ENCODE measurements at places on chromosomes 12 and 14.

DNA sequence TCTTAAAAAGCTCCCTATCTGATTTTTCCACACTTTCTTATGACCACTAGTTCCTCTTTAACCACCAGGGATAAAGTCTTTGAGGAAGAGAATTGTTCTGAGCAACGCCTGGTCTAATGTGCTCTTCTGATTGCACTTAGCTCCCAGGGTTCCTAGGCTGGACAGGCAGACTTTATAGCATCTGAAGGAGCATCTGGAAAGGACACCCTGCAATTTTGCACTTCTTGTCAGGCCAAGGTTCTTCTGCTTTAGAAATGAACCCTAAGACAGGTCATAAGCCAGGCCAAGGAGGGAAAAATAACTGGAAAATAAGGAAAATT, 126.3 kb downstream of the KTN1 start:
- no peak for DNase-seq

DNA sequence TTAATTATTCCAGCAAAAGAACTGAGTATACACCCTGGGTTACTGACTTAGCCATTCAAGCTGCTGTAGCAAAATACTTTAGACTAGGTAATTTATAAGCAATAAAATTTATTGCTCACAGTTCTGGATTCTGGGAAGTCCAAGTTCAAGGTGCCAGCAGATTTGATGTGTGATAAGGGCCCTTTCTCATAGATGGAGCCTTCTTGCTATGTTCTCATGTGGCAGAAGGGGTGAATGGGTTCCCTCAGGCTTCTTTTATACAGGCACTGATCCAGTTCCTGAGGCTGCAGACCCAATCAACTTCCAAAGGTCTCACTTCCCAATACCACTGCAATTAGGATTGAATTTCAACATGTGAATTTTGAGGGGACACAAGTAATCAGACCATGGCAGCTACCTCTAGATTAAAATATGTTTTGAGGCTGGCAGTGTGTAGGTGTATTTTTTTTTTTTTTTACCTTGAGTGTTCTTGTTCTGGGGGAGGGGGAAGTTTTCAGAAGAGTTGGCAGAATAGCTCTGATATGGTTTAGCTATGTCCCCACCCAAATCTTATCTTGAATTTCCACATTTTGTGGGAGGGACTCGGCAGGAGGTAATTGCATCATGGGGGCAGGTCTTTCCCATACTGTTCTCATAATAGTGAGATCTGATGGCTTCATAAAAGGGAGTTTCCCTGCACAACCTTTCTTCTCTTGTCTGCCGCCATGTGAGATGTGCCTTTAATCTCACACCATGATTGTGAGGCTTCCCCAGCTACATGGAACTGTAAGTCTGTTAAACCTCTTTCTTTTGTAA, 178.2 kb downstream of the RASSF9 start:
- DNase-seq: no peak

DNA sequence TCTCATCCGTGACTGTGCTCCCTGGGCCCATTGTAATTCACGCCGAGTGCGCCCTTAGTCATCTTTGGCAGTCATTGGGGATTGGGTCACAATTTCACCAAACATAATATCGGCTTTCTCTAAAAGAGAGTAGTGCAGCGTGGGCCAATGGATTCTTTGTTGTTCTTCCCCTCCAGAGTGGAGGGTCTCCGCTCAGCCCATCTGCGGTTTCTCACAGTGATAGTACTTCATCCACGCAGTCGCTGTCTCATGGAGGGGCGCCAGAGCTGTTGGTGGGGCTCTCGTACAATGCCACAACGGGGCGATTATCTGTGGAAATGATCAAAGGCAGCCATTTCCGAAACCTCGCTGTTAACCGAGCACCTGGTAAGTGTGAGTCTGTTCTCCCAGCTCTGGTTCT, 321.8 kb downstream of the SNAPC1 start:
- DNase-seq: no peak

DNA sequence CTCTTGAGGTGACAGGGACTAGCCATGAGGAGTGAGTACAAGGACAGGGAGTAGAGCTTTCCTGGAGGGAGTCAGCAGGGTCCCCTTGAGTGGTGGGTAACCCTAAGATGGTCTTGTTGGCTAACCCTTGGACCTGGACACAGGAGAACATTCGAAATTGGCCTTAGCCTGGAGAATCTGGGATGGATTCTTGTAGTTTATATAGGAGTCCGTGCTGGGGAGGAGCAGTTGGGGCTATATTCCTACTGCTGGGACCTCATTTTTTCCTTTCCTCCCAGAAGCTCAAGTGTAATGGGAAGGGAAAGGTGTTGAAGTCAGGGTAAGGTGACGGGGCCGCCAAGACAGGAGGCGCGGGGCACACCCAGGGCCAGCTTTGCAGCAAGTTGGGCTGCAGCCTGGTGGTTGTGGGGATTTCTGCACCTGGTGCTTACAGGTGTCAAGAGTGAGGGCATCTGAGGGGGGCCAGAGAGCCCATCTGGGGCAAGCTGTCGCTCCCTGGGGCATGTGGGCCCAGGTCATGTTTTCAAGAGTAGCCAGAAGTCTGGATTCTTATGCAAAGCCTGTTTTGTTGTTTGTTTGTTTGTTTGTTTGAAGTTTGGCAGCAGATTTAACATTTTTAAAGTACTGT, 5.1 kb downstream of the BCL7A start:
- no peak for DNase-seq

- DNase-seq: no peak
These were observed 60.3 kb downstream of the HSPB8 start for GRCh38 chr12:119239040-119239439.

GRCh38 chr14:93368996-93369712, 22.2 kb downstream of the COX8C start:
- DNase-seq: no peak

GRCh38 chr12:104263580-104264358, 39.8 kb upstream of the EID3 start:
- DNase-seq: peak; percentile 19

DNA sequence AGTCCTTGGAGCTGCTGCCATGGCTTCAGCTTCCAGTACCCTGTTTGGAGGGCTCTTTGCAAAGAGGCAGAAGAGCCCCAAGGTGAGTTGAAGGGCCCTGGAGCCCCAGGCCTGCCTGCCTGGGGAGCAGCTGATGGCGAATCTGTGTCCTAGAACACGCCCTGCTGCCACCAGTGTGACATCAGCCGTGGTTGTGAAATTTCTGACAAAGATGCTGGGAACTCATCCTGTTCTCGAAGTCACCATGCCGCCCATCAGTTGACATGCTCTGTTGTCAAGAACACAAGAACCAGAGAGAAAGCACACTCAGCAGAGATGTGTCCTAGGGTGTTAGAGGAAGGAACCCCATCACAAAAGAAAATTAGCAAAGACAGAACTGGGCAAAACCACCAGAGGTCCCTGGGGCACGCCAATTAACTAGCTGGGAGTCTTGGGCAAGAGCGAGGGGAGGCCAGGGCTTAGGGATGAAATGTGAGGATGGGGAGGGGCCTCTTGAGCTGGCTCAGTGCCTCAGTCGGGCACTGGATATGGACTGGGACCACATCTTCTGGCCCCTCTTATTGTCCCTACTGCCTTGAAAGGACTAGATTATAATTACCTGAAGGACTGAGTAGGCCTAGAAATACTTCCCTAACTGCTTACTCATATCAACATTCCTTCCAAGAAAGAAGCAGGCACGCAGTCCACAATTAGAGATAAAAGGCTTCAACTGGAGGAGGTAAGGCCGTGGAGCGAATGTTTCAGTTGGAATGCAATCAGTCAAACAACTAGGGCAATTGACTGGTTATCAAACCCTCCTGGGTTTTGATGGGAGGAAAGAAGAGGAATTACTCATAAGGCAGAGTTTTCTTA, 163.1 kb downstream of the CACNA1C start:
- no peak for DNase-seq

DNA sequence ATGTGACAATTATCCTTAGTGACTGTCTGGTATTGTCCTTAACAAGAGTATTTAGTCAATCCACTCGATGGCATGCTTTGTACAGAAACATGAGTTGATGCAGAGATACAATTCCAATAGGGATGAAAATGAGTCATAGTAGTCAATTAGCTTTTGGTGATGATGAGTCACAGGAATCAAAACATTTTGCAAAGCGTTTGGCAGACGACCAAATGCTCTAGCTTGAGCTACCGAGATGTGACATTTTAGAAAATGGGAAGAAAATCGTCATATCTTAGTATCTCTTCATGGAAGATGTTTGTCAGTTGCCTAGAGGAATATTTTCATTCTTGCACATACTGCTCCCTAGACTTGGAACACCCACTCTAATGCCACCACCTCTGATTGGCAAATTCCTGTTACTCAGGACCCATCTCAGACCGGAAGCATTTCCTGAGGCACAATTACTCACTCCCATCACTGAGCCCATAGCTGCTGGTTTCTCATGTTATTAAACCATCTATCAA, 95.0 kb downstream of the LMNTD1 start:
- peak; percentile 54 for DNase-seq

DNA sequence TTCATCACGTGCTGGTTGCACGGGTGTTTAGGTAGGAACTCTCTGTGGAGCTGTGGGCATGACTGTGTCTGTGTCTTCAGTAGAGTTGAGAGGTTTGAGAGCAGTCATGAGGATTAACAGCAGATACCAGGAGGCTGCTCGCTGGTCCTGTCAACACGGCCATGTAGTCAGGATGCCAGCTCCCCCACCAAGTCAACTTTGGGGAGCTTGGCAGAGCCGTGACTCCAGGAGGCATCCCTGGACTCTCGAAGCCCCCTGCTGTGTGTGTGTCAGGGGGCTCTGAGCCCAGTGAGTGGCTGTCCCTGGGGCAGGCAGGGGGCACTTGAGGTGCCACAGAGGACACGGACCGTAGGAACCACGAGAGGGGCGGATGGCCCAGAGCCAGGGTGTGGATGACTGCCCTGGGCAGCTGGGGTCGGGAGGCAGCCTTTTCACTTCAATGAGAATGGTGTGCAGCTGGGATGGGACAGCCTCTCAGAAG, 7.2 kb upstream of the GPR132 start:
- DNase-seq: no peak

DNA sequence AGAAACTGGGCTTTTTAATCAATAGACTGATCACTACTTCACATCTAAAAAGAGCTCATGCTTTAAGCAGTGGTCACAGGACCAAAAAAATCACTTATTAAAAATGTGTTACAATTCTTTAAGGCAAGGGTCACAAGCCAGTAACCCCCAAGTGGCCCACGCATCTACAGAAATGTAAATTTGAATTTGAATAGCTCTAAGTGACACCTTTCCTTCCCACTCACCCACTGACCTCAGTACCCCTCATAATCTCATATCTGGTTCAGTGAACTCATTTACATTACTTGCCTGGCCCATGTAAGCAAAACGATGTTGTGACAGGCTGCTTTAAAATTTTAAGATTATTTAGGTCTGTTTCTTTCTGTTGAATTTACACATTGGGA, 27.4 kb downstream of the NELL2 start:
- no peak for DNase-seq

GRCh38 chr14:38948171-38948570, 154.9 kb downstream of the SEC23A start:
- DNase-seq: no peak

DNA sequence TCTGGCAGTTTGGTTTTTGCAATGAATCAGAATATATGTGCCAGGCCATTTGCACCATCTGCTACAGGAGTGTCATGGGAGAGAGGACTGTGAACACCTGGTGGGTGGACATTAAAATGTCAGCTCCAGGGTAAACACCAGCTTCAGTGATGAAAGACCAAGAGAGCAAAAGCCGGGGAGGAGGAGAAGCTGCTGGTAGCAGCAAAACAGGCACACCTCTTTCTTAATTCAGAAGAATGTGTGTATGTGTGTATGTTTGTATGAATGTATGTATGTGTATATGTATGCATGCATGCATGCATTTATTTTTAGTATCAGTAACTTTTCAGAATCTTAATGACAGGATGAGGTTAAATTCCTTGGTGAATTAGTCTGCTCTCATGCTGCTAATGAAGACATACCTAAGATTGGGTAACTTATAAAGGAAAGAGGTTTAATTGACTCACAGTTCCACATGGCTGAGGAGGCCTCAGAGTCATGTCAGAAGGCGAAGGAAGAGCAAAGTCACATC, 357.4 kb upstream of the PRICKLE1 start:
- DNase-seq: peak; percentile 59
